ENCODE measurements at places on chromosomes 1 and 21. TPM values are rescaled to one million over a fixed set of nuclear protein-coding genes. Genes with fewer than 3 reads are reported as not detected.

EVA1C gene
- 8.9 TPM for total RNA-seq

DNA sequence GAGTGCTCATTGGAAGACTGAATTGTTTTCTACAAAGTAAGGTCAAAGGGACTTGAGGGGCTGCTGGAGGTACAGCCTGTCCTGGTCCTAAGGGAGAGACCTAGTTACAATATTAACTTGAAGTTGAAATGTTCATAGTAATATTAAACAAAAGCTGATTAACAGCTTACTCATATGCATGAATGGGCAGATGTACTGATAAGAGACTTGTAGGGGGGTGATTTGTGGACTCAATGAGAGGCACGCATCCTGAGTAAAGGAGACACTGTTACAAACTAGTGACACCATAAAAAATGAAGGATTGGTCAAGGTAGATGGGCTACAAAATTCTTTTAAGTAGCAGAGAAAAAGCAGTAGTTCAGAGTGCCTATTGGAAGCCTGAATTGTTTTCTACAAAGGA is 2.7 kb downstream of the HSD11B1 start:
- DNase-seq, result no peak

GGPS1 gene
- 60.4 TPM for total RNA-seq

MPC2 gene
- 66.3 TPM for total RNA-seq

DNA sequence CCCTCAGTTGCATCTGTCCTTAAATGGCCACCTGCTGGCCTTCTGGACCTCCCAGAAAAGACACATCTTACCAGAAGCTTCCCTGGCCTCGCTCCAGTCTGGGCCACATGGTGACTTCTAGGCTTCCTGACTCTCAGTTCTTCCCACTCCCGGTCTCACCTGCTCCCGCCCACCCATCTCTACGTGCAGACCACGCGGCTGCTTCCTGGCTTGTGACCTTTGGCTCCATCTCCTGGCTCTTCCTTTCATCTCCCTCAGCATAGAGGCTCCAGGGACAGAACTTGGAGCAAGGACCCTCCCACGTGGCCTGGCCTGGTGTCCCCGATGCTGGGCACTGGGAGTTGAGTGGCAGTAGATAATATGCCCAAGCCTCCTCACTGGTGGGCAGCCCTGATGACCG is 124.9 kb upstream of the IRF2BP2 start:
- DNase-seq, result no peak

- DNase-seq, result no peak
These were observed 5.1 kb downstream of the AHCYL1 start for GRCh38 chr1:109989506-109990301.

DNA sequence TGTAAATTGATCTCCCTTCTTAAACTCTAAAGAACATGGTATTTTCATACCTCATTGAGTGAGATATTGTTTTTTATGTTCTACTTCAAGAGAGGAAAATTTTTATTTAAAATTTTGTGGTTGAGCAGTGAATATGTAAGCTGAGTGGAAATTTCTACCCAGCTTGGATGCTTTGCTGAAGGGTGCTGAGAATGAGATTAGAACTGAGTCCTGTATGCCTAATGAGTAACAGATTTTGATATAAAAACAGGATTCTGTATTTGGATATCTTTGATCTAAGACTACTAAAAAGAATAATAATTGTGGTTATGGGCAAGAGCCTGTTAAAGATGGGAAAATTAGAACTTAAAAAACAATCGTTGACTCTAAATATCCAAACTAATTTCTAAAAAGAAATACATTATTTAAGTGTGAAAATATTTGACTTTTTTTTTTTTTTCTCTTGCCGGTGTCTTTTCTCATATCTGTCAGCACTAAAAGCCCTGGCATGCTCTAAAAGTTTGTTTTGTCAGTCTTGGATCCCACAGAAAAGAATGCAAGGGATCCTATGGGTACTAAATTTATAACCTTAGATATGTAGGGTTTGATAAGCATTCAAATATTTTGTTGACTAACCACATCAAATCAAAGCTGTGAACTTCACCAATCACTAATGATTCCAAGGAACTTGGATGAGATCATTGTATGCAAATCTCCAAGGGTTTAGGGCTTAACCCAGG is 652.3 kb downstream of the PTPRC start:
- DNase-seq, result no peak

GRCh38 chr1:51189421-51190073 is 46.5 kb upstream of the RNF11 start:
- peak; percentile 33 for DNase-seq

GRCh38 chr21:14591377-14591776 is 45.3 kb upstream of the SAMSN1 start:
- no peak for DNase-seq

DNA sequence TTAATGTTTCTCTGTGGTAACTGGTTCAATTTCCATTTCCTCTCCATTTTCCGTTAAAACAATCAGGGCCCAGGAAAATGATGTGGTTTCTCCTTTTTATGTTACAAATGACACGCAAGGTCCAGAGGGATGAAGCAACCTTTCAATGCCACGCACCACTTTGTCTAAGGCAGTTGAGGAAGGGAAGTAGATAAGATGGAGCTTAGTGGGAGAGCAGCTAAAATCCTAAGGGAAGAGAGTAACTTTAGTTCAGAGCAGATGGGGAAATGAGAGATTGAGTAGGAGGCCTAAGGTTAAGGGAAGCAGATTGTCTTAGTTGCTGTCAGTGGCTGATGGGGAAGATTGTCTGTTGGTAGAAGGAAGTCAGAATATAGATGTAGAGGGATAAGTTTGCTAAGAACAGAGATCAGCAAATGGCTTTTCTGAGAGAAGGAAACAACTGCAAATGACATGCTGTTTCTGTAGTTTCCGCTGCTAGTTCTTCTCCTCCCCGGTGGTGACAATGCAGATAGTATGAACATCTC is 660 bp downstream of the CD1C start:
- DNase-seq, result no peak

DNA sequence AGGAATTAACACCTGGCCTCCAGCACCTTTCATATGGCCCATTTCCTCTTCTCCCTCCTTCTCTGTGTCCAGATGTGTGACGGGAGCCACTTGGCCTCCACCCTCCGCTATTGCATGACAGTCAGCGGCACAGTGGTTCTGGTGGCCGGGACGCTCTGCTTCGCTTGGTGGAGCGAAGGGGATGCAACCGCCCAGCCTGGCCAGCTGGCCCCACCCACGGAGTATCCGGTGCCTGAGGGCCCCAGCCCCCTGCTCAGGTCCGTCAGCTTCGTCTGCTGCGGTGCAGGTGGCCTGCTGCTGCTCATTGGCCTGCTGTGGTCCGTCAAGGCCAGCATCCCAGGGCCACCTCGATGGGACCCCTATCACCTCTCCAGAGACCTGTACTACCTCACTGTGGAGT is 5.6 kb downstream of the TMEM61 start:
- no peak for DNase-seq

- DNase-seq, result no peak
These were observed 13.8 kb downstream of the RASSF5 start for GRCh38 chr1:206521127-206521526.

- peak; percentile 99 for DNase-seq
These were observed at the start of gene B4GALT3 for GRCh38 chr1:161177112-161177935. TSS of gene B4GALT3 (minus strand) at chr1:161177507. CDS start at chr1:161176060, 1,447 bp downstream.

ANXA9 gene
- total RNA-seq, result not detected

TNNT2 gene
- total RNA-seq, result not detected

DNA sequence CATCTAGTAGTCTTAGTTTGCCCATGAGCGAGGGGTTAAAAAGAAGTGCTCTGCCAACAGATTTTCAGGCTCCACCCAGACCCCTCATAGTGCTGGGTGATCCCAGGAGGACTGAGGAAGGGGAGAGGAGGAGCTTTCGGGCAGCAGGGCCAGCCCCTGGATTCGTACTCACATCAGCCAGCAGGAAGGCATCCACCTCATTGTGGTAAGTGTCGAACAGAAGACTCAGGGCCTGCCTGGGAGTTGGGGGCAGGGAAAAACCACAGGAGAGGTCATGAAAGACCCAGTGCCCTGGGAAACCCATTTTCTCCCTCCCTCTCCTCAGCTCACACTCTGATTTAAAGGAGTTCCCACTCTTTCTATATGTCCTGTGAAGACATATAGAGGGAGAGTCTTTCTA is 34.9 kb downstream of the PIK3C2B start:
- DNase-seq, result no peak

DNA sequence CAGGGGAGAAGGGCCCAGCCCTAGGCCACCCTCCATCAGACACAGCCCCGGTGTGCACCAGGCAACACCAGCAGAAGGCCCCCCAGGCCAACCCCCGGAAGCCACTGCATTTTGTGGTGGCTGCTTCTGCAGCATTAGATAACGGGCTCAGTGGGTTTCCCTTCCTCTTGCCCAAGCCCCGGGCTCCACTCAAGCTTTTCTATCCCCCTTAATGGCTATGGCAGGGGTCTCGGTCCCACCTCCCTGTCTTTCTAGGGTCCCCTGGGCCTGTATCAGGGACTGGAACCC is 18.9 kb downstream of the C1orf174 start:
- no peak for DNase-seq

GRCh38 chr1:147177611-147178380 is 5.5 kb upstream of the PRKAB2 start:
- no peak for DNase-seq

DNA sequence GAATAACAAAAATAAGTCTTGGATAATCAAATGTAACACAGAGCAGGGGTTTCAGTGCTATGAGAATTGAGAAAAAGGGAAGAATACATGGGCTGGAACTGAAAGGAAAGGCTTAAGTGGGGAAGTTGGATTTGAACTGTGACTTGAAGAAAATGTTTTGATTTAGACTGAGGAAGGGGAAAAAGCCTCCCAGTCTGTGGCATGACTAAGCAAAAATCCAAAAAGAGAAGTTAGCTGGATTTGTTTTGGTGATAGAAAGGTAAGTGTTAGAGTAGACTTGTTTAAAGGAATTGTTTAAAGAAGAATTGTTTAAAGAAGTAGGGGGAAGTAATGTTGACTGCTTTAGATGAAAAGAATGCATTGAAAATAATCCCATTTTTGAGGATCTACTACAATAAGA is 46.0 kb downstream of the KCNK2 start:
- no peak for DNase-seq

GRCh38 chr1:61102041-61102440 is 19.7 kb downstream of the NFIA start:
- no peak for DNase-seq
